ENCODE measurements at places on chromosomes 1 and 21.

GRCh38 chr1:26412180-26412840, 1.7 kb downstream of the LIN28A start:
- DNase-seq = peak; percentile 99

- DNase-seq = no peak
These were observed 154.1 kb downstream of the TGFBR3 start for GRCh38 chr1:91731815-91732214.

DNA sequence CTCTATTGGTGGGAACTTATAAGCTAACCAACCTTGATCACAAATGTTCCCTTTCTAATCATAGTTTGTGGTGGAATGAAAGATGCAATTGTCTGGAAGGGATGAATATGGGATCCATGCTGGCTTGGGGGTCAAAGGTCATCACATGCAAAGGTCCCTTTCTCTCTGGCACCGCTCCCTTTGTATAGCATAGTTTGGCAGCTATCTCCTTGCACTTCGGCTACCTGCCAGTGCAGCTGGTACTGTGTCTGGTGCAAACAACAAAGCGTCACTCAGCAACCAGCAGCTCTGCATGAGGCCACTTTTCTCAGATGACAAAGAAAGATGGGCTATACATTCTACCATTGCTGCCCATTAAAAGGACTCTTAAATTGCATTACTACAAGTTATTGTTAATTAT, 188.2 kb upstream of the NFIA start:
- DNase-seq = no peak

GRCh38 chr1:92834617-92835016, 2.8 kb downstream of the RPL5 start:
- no peak for DNase-seq

DNA sequence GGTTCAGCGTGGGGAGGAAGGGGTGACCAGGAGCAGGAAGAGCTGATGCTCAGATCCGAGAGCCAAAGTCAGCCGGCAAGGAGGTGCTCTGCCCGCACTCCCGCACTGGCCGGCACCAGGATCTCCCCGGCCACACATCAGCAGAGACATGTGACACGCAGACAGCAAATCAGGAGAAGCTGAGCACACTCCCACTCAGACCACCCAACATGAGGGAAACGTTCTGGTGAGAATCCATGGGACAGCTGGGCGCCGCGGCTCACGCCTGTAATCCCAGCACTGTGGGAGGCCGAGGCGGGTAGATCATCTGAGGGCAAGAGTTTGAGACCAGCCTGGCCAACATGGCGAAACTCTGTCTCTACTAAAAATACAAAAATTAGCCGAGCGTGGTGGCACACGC, 18.6 kb upstream of the PTTG1IP start:
- DNase-seq = no peak
